Mesothelial cell of epicardium (in vitro differentiated cells): ENCODE measurements at places on chromosomes 11 and 22.

- no peak for DNase-seq
These were observed 987.6 kb downstream of the NTM start for GRCh38 chr11:132357811-132358572.

GRCh38 chr11:132408877-132409276 is 1038.5 kb downstream of the NTM start:
- DNase-seq, result no peak

DNA sequence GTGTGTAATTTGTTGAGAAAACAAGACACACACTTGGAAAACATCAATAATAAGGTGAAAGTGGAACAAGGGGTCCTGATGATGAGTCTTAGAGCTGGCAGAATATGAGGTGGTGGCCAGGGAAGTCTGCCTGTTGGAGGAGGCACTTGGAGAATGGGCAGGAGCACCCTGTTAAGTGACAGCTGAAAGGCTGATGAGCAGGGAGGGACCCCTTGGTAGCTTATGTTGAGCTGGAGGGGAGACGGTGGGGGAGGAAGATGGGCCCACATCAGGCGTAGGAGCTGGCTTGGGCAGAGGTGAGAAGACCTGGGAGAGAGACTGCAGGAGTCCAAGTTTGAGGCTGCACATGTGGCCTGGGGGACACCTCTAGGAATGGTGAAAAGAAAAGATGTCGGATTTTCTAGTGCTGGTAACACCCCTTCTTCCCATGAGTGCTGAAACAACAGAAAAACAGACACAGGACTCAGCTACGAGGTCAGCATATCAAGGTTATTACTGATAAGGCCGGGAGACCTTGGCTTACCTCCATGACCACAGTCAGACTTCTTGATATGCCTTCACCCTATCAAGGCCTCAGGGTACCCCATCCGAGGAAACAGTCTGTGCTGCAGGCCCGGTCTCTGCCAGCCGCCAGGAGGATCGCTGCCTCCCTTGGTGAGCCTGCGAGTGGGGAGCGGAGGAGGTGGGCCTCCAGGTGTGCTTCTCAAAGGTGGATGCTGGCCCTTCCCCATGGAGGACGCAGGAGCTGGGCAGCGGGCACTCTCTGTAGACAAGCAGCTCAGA is 14.3 kb upstream of the C11orf96 start:
- DNase-seq, result no peak

- peak; percentile 31 for DNase-seq
These were observed 25.3 kb downstream of the OTOG start for GRCh38 chr11:17572359-17572690.

- DNase-seq, result peak; percentile 83
These were observed 7.6 kb downstream of the SLC39A13 start for GRCh38 chr11:47415949-47416472.

- DNase-seq, result no peak
These were observed 143.3 kb upstream of the THY1 start for GRCh38 chr11:119566319-119566718.

- DNase-seq, result no peak
These were observed 32.1 kb downstream of the DAGLA start for GRCh38 chr11:61712314-61712713.

GRCh38 chr22:25143156-25144076 is 56.2 kb upstream of the CRYBB3 start:
- no peak for DNase-seq

- DNase-seq, result no peak
These were observed 51.6 kb downstream of the CEP164 start for GRCh38 chr11:117378976-117379865.

DNA sequence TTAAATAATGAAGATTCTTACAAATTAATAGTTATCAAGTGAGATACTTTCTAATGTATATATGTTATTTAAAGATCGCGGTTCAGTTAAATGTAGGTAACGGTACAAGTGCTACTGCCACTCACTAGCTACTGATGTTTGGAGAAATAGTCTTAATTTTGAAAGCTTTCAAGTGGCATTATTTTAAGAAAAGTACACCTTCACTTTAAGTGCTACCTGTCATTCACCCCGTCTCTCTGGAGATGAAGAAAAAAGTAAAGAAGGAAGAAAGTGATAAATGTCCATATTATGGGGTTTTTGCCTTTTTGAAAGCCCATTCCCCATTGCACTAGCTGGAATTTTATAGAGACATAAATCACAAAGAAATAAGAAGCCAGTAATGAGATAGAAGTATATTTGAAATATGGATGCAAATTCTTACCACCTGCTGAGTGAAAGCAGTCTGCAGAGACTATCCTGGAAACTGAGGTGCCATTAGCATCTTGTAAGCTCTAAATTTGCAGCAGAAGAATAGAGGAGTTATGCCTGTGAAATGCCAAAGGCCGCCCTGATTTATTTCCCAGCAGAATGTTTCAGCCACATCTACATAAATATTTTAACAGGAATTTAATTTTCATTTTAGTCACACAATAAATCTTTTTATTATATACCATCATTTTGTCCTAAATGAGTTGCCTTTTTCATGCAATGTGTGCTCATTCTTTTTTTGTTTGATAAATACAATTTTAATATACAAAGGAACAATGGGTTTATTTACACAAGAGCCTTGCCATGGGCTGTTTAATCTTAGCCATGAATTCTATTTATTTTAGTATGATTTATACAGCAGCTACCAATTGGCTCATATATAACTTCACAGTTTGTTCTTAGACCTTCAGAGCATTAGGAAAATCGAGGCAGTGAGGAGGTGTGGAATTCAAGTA is 489.9 kb upstream of the RAG2 start:
- DNase-seq, result no peak

- no peak for DNase-seq
These were observed 29.4 kb upstream of the SLN start for GRCh38 chr11:107741044-107741823.

DNA sequence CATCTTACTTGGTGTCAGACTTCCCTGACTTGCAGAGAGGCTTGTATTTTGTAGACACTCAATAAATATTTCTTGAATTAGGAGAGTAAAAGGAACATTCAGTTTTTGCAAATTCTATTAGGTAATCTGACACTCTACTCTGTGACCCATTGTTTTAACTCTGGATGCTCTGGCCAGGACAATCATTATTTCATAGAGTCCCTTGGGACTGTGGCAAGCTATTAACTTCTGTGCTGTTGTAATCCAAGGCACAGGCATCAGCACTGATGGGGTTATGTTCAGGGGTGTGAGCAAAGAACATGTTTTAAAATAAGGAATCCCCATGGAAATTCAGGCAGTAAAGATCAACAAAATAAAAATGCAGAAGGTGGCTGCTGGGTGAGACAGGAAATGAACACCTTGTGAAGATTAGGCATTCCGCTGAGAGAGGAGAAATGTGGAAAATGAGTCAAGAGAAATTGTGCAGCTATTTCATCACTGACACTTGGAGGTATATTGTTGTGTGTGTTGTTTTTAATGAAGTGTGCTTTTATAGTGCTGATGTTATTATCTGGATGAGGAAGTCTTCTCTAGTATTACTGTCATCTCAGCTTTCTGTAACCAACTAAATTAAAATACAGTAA is 175.2 kb downstream of the WNT11 start:
- DNase-seq, result no peak

GRCh38 chr11:79400717-79401330 is 40.0 kb downstream of the TENM4 start:
- no peak for DNase-seq

GRCh38 chr22:27857443-27857842 is 55.9 kb upstream of the MN1 start:
- DNase-seq, result no peak

DNA sequence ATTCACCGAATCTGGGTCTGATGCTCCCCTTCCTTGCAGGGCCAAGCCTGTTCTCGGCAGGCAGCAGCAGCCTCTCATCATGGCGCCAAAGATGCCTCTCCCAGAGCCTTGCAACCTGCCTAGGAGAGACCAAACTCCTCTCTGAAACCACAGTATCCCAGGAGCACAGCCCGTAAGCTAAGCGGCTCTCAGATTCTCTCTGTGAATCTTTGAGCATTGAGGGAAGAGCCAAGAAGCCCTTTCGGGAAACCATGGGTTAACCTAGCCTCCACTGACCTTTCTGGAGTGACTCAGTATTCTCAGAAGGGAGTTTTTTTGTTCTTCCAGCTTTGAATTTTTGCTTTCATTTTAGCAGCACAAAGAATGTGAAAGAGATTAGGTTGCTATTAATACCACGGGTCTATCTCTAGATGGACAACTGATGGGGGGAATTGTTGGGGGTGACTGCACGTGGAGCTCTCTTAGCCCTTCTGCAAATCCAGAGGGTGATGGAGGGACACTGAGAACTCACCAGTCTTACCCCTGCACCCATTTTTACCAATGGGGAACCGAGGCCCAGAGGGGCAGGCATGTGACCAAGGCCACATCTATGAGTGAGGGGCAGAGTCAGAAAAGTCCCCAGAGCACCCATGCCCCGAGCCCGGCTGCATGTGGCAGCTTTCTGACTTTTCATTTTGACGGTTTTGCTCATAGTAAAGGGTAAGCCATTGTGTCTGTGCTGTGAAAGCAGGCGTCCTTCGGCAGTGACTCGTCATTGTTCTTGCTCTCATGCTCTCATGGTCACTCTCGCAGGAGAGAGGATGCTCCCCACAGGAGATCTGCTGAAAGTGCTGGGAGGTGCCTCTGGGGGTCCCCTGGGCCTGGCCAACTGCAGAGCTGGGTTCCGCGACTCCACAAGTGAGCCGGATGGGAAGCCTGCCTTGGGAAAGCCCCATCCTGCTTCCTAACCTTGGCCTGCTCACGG is 36.0 kb downstream of the IRAG1 start:
- DNase-seq, result no peak

DNA sequence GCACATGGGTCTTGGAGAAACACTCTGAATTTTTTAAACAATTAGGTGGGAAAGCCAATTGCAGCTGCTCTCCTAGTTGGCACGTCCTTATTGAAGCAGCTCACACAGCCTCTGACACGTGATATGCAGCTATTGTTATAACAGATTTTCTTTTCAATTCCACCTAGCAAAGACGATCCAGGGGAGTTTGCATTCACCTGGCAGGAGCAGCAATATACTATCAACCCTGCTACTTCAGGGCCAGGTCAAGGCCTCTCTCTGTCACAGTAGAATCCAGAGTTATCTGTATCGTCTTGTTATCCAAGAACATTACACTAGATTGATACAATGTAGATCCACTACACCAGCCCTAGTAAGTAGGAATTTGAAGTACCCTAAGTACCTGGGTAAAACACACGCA is 8.3 kb downstream of the KRTAP5-11 start:
- no peak for DNase-seq

DNA sequence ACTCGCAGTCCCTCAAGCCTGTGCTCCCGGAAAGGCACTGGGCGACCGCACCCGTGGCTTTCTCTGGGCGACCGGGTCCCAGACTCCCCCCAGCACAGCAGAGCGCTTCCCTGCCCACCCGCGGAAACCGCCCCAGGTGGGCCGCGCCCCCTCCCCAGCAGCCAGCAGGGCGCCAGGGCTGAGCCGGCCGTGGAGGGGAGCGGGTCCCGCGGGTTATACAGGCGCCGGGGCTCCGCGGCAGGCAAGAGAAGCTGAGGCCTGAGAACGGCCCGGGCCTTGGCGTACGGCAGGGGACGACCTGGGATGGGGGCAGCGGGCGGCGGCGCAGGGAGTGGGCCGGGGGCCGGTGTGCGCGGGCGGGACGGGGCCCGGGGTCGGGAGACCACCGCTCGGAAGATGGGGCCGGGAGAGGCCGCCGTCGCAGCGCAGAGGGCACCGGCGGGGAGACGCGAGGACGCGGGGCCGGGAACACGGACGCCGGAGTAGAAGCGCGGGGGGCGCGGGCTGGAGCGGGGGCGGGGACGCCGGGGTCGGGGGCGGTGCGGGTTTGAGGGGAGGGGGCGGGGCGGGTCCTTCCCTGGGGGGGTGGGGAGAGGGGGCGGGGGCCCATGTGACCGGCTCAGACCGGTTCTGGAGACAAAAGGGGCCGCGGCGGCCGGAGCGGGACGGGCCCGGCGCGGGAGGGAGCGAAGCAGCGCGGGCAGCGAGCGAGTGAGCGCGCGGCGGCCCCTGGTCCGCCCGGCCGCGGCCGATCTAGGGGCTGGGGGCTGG is at the start of gene MDK:
Gene MDK, plus strand, starts transcription at position 622 of the 771 bp plus-strand sequence. CDS start 389 bp downstream, outside the sequence.
- DNase-seq, result peak; percentile 76

DNA sequence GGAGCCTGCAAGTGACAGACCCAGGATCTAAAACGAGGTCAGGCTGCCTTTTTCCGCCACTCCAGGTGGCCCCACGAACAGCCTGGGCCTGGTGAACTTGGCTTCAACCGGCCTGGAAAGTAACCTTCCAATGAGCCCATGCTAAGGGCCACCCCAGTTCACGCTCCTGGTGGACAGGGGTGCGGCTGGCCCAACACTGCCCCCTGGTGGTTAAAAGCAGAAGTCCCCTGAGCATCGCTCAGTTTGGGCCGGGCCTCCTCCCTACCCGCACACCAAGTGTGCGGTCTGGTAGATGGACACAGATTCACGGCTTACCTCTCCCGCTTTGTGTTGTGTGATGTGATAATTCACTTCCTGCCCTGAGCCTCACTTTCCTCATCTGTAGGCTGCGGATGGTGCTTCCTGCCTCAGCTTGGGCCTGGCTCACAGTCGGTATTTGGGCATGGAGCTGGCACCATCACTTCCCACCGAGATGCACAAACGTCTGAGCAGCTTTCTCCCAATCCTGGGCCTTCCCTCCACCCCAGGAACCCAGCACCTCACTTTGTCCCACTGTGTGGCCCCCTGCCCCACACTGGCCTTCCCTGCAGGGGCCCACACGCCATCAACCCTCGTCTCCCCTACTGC is 13.7 kb upstream of the SEC14L3 start:
- peak; percentile 74 for DNase-seq

GRCh38 chr11:71542879-71543777 is 5.1 kb upstream of the KRTAP5-9 start:
- DNase-seq, result no peak

GRCh38 chr22:35410663-35411034 is 10.7 kb downstream of the MCM5 start:
- DNase-seq, result no peak

DNA sequence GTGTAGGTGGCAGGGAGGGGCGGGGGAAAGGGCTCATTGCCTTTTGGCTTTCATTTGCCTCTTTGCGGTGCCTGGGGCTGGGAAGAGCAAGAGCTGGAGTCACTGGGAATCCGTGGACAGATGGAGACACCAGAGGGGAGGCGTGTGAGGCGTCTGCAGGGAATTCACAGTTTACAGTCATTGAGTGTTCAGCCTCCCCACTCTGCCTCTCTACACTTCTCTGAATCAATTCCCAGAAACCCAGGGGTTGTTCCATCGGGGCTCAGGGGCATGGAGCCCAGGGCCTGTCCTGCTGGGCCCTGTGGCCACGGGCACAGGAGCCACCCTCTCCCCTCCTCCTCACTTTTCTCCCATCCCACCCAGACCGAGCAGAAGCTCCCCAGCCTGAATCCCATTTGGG is 160.5 kb upstream of the NAV2 start:
- DNase-seq, result no peak

- no peak for DNase-seq
These were observed 74.1 kb upstream of the WNT7B start for GRCh38 chr22:46050916-46051614.

DNA sequence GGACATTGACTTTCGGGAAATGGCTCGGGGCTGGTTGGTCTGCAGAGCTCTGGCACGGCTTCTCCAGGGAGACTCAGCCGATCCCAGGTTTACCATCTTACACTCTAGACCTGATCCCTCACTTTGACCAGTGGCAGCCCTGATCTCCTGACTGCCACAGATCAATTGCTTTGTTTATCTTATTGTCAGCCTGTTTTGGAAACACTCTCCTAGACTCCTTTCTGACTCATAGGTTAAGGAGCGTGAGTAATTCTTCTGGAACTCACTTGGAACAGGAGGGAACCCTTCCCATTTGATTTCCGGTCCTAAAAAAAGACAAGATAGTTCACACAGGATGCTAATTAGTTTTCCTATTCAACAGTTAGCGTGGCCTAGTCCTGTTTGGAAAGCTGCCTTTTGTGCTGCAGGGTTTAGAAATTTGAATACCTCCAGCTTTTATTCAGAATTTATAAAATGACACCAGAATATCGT is 16.0 kb upstream of the BMAL1 start:
- no peak for DNase-seq
